ENCODE measurements at places on chromosomes 7 and 10. TPM values are rescaled to one million over a fixed set of nuclear protein-coding genes. Genes with fewer than 3 reads are reported as not detected.

Gene ARHGAP21
- total RNA-seq: 421 TPM

Gene INHBA
- total RNA-seq: 2.6 TPM

Gene CPN1
- not detected for total RNA-seq

Gene PON3
- total RNA-seq: 3.4 TPM

Gene PIK3CG
- total RNA-seq: 2.3 TPM

Gene PNLIP
- total RNA-seq: not detected

Gene ASB15
- not detected for total RNA-seq

Gene EN2
- not detected for total RNA-seq

Gene HOXA9
- total RNA-seq: not detected

Gene CCDC146
- total RNA-seq: 18.5 TPM

Gene VWDE
- total RNA-seq: 4.1 TPM

Measured in dorsolateral prefrontal cortex (tissue), 122 donors.